Occipital lobe (tissue), 3 donors: ENCODE measurements at places on chromosomes 13 and 19.

DNA sequence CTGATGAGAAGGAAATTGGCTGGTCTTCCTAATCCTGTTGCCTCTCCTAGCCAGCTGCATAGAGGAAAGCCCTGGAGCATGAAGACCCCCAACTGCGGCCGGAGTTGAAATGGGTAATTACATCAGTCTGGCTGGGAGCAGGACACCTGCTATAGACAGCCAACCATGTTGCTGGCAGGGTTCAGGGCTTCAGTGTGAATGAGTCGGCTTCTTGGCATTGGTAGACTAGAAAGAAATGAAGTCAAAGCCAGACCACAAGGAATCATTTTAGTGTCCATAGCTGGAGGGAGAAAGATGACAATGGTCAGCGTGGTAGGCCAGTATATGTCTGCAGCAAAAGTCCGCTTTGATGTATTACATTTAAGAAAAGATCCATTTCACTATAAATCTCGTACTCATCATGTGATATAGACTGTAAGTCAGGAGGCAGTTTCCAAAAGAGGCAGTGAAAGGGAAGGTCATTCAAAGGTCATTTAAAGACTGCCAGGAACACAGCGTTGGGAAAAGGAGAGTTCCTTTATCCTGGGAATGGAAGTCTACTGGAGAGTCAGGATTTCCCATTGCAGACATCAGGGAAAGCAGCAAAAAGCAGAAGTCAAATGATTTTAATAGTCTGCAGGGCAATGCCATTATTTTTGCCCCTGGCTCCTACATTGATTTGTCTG is 262.7 kb downstream of the DNAJC15 start:
- no peak for DNase-seq

DNA sequence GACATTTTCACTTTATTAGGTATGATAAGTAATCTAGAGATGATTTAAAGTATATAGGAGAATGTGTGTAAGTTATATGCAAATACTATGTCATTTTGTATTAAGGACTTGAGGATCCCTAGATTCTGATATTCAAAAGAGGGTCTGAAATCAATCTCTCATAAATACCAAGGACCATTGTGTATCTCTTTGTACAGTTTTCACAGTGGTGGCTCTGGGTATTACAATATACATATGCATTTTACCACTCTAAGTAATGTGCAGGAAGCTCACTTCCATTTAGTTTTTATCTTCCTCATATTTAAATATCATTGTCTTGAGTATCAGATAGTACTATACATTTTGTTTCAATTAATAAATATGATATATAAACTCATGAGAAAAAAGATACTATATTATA is 862.6 kb upstream of the PCDH20 start:
- DNase-seq, result no peak

GRCh38 chr19:18663940-18664530 is 19.4 kb upstream of the CRTC1 start:
- DNase-seq, result no peak

- no peak for DNase-seq
Observed at GRCh38 chr13:92136449-92137155, 738.2 kb downstream of the GPC5 start.

GRCh38 chr19:19662344-19662743 is 1.1 kb downstream of the ATP13A1 start:
- DNase-seq, result no peak

GRCh38 chr13:112619730-112620631 is 32.0 kb upstream of the TUBGCP3 start:
- DNase-seq, result no peak

GRCh38 chr13:34002924-34003323 is 185.0 kb downstream of the RFC3 start:
- no peak for DNase-seq

- no peak for DNase-seq
Observed at GRCh38 chr13:60066226-60066625, 97.5 kb downstream of the DIAPH3 start.

- no peak for DNase-seq
Observed at GRCh38 chr13:94657167-94657566, 55.2 kb downstream of the SOX21 start.

DNA sequence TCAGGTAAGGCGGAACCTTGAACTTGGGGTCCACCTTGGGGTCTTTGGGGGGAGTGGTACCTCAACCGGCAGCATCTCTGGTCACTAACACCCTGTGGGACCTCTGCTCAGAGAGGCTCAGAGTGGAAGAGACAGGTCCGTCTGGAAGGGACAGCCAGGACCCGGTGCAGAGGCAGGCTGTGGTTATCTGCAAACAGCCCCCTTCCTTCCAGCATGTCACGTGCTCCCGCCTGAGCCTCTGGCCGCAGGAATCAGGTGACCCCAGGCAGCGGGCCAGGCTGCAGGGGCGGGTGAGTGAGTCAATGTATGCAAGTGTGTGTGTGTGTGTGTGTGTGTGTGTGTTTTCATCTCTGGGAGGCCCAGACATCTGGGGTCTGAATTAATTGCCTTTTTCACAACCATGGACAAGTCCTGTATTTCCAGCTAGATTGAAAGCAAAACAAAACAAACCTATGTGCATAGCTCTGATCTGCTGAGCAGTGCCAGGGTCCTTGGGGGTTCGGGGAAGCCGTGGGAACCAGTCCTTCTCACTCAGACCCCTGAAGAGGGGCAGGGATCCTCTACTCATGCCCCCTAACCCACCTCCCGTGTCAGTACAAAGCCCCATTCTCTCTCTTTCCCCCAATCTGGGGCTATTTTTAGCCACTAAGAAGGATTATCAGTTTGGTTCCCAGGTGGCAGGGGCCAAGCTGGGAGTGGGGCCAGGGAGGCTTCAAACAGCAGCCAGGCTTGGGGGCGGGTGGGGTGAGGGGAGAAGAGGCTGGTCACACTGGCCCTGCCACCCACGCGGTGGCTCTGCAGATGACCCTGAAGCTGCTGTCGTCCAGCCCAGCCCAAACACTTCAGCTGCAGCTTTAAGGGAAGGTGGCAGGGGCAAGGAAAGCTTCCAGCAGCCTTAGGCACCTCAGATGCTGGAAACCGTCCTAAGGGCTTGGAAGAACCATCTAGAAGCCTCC is 31.4 kb downstream of the CERS4 start:
- peak; percentile 85 for DNase-seq

GRCh38 chr13:67844574-67844973 is 614.4 kb upstream of the PCDH9 start:
- DNase-seq, result no peak

DNA sequence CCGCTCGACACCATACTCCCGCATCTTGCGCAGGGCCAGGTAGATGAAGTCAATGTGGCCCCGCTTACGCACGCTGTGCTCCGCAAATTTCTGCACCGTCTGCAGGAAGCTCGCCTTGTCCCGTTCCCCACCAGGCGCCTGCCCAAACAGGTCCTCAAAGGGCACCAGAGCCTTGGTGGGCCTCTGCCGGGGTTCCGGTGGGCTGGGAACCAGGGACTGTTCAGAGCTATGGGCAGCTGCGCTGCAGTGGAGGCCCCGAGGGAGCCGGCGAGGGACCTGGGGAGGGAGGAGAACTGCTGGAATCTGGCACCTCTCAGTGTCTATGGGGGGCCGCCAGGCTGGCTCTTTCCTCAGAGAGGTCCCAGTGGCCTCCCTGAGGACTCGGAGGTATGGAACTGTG is 8.3 kb upstream of the ZNF653 start:
- DNase-seq, result no peak

GRCh38 chr19:1183543-1184172 is 9.6 kb upstream of the SBNO2 start:
- no peak for DNase-seq

- DNase-seq, result no peak
Observed at GRCh38 chr13:80552851-80553440, 212.0 kb upstream of the SPRY2 start.

DNA sequence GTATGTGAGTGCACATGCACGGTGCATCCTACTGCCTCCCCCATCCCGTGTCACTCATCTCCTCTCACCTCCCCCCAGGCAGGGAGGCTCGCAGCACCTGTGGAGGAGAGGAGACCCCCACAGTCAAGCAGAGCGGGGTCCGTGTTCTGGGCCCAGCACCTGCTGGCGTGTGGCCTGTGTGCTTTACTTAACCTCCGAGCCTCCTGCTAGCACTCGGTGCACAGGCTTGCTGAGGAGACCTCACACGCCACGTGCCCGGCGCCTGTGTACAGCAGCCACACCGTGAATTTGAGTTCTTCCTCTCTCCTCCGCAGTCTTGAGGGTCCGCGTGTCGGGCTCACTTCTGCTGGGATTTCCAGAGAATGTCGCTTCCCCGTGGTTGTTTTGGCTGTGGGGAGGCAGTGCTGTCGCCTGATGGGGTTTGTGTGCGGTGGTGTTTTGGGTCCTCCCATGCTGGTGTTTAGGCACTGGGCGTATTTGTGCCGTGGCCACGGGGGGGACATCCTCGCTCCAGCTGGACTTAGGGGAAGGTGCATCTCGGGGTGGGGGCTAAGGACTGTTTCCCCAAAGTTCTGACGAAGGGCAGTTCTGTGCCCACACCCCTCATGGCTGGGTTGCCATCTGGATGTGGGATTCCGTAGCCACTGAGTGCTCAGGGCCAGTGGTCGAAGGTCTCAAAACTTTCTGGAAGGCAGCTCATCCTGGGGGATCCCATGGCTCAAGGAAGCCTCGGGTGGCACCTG is 34.8 kb upstream of the TMEM255B start:
- DNase-seq, result no peak

DNA sequence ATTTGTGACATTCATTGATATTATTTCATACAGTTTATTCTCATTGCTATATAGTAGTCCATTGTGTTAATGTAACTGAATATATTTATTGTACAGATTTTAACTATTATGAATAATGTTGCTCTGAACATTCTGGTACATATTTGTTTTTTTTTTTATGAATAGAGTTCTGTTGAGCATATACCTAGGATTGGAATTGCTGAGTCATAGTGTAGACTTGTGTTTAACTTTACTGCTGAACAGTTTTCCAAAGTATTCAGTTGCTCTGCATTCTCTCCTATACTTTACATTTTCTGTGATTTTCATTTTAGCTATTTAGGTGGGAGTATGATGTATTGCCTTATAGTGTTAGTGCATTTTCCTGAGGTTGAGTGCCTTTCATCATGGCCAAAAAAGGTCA is 97.5 kb downstream of the MAB21L1 start:
- no peak for DNase-seq

DNA sequence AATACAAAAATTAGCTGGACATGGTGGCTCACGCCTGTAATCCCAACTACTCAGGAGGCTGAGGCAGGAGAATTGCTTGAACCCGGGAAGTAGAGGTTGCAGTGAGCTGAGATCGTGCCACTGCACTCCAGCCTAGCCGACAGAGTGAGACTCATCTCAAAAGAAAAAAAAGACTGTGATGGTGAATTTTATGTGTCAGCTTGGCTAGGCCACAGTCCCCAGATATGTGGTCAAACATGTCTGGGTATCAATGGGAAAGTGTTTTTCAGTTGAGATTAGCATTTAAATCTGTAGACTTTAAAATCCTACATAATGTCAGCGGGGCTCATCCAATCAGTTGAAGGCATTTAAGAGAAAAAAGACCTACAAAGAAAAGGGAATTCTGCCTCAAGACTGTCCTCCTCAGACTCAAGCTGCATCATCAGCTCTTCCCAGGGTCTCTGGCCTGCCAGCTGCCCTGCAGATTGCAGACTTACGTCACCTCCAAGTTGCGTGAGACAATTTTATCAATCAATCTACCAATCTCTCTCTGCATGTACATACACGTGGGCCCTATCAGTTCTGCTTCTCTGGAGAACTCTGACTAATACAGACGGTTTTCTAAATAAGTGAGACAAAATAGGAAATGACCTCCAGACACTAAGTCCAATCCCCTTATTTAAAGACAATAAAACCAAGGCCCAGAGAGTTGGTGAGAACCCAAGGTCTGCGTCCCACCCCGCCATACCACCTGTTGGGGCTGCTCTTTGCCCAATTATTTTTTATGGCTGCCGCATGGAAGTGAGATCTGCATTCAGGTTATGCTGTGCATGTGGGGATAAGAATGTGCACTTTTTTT is 99.2 kb downstream of the ABCC4 start:
- DNase-seq, result no peak

GRCh38 chr19:39704181-39705044 is at the start of gene LGALS14:
Gene LGALS14, plus strand, starts transcription at chr19:39704481. Its CDS starts 48 bp downstream, at chr19:39704529.
- no peak for DNase-seq

GRCh38 chr13:26558074-26558805 is 757 bp downstream of the WASF3 start:
- DNase-seq, result no peak

- DNase-seq, result no peak
Observed at GRCh38 chr13:109817591-109818535, 31.5 kb upstream of the IRS2 start.

DNA sequence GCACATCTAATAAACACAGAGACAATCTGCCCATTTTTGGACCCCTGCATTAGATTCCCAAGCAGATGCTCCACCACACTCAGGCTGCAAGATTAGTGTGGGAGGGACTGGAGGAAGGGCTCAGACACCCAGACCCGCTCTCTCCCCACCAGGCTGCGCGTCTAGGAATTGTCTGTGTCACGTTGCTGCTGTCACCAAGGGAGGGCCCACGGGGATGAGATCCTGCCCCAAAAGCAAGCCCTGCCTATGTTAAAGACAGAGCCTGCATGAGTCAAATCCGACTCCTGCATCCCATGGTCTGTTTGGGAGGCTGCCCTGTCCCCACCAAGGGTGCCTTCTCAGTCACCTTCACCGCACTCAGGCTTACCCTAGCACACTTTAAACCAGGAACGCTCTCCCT is 114.4 kb upstream of the ZNF507 start:
- no peak for DNase-seq
